ENCODE measurements at places on chromosomes 6 and 20.

- no peak for DNase-seq
Observed at GRCh38 chr20:50259705-50260478, 69.3 kb downstream of the CEBPB start.

- no peak for DNase-seq
Observed at GRCh38 chr20:40811660-40812414, 122.8 kb upstream of the MAFB start.

GRCh38 chr6:138873191-138873590 is 77.3 kb downstream of the ECT2L start:
- DNase-seq = no peak

- DNase-seq = no peak
Observed at GRCh38 chr6:91812596-91813274, 1225.9 kb upstream of the MAP3K7 start.

DNA sequence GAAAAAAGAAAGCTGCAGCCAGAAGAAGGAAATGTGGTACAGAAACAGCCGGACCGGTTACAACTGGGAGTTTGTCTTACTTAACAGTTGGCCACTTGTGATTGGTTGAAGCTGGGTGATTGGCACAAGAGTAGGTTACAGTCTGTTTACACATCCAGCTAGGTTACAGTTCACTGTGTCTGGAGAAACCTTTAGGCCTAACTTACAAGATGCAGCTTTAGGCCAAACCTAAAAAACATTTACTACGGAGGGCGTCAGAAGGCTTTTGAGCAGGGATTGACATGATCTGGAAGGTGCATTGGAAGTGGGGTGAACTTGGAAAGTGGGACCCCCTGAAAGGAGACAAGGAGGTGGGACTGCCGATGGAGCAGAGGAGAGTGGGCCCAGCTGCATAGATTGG is 122.3 kb downstream of the BANF2 start:
- no peak for DNase-seq

DNA sequence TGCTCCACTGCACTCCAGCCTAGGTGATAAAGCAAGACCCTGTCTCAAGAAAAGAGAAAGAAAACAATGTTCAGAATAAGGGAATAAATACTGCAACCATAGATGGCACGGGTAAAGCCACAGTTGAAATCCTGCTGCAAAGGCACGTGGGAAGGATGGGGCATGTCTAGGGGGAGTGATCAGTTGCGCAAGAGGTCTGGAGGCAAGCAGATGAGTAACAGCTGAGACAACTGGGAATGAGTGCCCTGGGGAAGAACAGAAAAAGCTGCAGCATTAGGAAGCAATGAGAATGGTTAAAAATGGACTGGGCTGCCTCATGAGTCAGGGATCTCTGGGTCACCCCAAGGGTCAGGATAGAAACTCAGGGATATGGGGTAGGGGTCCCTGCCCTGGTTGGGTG is 96.3 kb downstream of the GMPR start:
- no peak for DNase-seq

DNA sequence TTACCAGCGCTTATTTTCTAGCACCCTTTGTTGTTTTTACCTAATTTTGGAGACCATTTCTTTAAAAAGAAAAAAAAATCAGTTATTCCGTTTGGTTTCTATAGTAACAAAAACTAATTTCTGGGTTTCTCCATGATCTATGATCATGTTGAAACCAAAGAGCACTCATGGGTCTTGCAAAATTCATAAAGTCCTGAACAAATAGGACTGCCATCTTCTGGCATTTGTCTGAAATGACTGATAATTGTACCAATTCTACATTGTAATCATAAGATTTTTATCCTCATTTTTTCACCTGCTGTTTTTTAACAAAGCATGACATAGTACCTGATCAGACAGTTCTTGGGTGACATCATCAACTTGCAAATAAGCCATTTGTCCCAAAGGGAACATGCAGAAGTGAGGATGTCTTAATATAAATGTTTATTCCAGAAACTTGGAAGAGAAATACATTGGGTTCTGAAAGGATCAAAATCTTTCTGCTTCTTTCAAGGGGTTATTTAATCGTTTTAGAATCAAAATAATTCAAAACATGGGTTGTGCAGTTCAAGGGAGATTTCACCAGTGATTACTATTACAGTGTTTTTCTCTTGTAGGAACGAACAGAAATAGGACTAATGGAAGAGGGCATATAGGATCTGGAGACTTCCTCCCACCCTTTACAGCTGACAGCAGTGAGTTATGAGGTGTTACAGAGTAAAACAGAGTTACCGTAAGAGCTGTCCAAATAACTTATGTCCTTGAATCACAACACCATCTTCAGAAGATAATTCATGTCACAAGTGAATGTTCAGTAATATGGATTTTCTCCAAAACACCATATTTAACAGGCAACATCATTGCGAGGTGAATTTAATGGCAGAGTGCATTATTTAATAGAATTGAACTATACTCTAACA is 87.1 kb upstream of the GJE1 start:
- no peak for DNase-seq

DNA sequence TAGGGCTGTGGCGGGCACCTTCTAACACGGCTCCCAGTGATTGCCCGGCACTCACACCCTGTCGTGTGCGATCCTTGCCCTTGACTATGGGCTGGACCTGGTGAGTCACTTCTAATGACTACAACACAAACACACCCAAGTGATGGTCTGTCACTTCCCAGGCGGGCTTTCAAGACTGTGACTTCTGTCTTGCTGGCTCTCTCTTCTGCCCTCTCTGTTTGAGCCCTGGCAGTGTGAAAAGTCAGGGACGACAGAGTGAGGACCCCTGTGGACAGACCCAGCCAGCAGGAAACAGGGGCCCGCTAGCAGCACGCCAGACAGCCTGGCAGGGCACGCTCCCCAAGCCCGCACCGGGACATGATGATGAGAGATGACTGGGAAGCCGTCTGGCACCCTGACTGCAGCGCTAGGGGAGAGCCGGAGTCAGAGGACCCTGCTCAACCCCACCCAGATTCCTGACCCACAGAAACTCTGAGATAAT is 43.0 kb downstream of the KIF16B start:
- DNase-seq = no peak

DNA sequence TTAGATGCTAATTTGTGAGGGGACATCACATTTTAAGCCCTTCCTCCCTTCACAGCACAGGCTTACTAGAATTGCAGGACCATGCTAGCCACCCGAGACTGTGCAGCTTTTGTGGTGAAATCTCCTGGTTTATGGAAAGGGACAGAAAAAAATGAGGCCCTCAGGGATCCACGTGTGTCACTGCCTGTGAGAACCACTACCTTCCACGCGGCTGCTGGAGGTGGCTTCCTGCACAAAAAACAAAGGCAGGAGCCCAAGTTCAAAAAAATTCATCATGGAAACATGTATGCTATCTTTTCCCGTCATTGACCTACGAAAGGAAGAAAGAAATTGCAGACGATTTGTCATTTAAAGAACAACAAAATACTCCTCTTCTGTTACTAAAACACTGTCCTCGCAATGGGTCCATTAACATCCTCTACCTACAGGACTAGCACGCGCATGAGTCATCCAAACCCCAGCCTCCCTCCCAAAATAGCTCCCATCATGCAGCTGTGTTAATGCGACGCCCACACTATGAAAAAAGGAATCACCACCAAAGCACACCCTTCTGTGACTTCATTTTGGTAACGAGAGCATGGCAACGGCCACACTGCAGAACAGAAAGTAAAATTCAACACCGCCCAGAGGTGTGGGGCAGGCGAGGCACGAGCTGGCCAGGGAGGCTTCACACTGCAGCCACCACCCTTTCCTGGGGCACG is 45.7 kb downstream of the RAMACL start:
- DNase-seq = peak; percentile 42

- DNase-seq = no peak
Observed at GRCh38 chr6:43799551-43800297, 29.7 kb downstream of the VEGFA start.

GRCh38 chr6:168442646-168443045 is 1.7 kb downstream of the SMOC2 start:
- no peak for DNase-seq

DNA sequence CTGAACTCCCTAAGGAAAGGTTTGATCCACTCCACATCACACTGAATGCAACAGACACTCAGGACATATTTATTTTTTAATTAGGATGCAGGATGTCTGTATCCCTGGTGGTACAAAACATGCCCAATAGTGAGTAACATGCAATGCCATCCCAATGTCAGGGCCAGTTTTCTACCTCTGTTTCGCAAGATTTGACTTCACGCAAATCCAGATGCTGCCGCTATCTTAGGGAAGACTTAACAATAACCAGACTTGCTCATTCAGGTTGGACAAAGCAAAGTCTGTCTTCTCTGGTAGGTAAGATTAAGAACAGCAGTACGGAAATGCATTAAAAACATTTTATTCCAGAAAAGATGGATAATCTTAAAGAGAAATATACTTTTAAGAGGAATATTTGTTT is 103.1 kb downstream of the TASP1 start:
- no peak for DNase-seq

DNA sequence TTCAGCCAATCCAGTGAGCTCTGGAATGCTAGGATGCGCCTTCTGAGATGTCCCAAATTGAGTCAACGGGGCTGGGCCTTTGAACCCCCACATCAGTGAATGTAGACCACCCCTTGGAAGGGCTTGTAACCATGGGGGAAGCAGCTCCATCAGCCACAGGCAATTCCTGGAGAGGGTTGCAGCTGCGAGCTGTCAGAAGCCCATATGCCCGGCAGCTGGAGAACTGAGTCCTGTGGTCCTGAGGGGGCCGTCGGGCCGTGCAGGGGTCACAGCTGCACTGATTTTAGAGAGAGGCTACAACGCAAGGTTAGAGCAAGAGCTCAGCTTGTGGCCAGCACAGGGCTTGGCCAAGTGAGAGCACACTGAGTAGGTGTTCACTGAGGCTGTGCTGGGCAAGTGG is 121.3 kb downstream of the TOX2 start:
- DNase-seq = no peak

DNA sequence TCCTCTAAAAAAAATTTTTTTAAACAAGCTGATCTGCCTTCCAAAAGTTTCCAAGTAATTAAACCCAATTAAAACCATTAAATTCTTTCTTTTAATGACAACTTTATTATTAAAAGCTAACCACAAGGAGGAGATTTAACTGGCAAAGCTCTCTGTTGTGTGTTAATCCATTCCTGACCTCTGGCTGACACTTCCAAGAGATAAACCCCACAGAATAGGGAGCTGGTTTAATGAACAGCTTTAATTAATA is 230.8 kb downstream of the EYA2 start:
- no peak for DNase-seq

DNA sequence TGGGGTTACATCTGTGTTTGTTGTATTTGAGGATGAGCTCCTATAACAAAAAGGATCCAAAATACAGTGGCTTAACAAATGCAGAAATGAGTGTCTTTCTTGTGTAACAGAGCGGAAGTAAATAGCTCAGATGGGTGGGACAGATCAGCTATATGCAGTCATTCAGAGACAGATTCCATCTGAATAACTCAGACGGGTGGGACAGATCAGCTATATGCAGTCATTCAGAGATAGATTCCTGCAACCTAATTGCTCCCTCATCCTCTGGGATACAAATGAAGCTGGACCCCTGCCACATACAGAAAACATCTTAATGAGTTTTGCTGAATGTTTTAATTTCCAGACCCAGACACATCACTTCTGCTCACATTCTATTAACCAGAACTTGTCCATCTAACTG is 332.3 kb downstream of the BCKDHB start:
- no peak for DNase-seq

GRCh38 chr6:88477413-88477812 is 311.3 kb upstream of the CNR1 start:
- no peak for DNase-seq

DNA sequence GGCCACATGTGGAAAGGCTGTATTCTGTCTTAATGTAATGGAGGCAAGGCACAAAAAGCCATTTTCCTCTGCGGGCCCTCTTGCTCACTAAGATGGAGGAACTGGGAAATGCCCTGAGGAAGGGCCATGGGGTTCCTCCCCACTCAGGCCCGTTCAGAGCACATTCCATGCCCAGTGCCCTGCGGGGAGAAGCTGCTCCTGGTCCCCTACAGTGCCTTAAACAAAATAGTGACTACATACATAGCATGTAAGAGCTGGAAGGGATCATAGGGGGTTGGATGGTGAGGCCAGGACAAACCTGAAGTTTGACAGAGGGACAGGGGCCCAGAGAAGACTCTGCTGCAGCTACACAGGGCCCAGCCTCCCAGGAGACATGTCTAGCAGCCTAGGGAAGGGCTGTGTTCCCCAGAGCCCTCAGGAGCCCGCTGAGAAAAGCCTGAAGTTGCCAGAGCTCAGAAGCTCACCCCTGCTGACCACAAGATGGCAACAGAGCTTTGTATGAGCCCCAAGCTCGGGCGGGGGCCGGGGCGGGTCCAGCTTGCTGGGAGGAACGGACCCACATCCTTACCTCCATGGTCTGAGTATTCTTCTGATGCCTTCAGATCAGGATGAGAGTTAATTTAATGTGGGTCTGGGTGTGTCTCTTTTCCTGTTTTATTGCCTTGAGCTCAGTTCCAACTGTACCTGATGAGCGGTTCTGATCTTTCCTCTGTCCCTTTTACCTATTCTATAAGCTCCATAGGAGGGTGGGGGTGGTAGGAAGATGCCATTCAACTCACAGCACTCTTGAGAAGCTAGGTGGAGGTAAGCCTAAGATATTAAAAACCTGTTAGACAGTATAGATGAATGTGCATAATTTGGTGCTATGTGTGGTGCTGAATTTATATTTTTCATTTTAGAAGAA is 242.9 kb downstream of the CDC5L start:
- no peak for DNase-seq

GRCh38 chr20:64149141-64149540 is 15.1 kb upstream of the MYT1 start:
- no peak for DNase-seq

- DNase-seq = no peak
Observed at GRCh38 chr6:26392932-26393636, 9.0 kb upstream of the BTN3A1 start.

- DNase-seq = no peak
Observed at GRCh38 chr6:115271434-115271833, 789.3 kb downstream of the FRK start.

- DNase-seq = no peak
Observed at GRCh38 chr6:153621491-153621890, 417.5 kb upstream of the OPRM1 start.

GRCh38 chr6:21181866-21182265 is 411.7 kb upstream of the SOX4 start:
- no peak for DNase-seq

- no peak for DNase-seq
Observed at GRCh38 chr6:167501831-167502385, 177.0 kb downstream of the TTLL2 start.

DNA sequence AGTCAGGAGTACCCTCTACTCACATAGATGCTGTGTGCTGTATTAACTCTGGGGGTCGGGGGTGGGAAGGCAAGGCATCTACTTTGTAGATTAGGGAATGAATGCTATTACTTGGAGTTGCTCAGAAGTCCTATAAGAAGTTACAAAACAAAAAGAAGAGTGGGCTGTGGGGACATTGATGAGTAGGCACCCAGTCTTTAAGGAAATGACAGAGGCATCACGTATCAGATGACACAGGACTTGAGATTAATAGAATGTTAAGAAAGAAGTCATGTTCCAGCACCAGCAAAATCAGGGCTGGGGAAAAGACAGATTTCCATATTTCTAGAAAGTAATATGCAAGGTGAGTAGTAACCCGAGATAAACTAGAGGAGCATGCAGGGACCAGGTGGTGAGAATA is 19.0 kb upstream of the STXBP5 start:
- DNase-seq = no peak

Data from activated T-cell treated with anti-CD3 and anti-CD28 coated beads for 1 hour (primary cell).